Effector memory CD4-positive, alpha-beta T cell (primary cell): ENCODE measurements at places on chromosomes 4 and X.

- DNase-seq: no peak
Measured at GRCh38 chrX:83593634-83594294, 85.7 kb downstream of the POU3F4 start.

GRCh38 chr4:82517043-82517442 lies 44.7 kb downstream of the TMEM150C start:
- DNase-seq: no peak

DNA sequence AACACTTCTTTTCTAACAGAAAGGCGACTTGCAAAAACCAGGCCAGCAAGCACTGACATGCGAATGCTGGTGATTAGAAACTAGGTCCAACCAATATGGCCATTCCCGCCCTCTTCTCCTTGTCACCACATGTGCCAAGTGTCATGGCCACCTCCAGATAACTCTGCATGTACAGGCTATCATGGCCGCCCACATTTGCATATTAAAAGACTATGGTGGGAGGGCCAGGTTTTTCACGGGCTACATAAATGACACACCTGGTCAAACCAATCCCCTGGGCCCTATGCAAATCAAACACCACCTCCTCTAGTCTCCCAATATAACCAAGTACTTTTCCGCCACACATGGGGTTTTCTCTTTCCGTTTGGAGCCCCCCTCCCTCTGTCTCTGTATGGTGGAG lies 40.1 kb downstream of the NUDT11 start:
- DNase-seq: no peak

GRCh38 chrX:113868711-113869110 lies 715.2 kb upstream of the HTR2C start:
- no peak for DNase-seq

DNA sequence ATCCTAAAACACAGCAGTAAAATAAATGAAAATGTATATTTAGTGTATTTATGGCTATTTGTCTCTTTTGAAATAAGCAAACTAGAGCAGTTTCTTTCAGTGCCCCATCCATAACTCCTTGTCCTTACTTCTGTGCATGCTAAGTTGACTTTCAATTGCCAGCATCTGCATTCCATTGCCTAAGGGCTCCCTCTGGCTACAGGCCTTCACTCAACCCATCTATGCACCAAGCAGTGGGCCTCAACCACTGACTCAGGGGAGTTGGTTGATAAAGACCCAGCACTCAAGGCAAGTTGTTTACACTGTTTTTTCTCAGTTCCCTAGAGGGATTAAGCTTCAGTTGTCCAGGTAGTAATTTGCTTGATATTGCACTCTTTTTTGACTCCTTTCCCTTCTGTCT lies 265.7 kb downstream of the IQCM start:
- DNase-seq: no peak

GRCh38 chr4:108588878-108589277 lies 31.5 kb upstream of the RPL34 start:
- DNase-seq: no peak

GRCh38 chr4:57151481-57151880 lies 41.3 kb upstream of the IGFBP7 start:
- no peak for DNase-seq

GRCh38 chr4:8289151-8289750 lies 19.7 kb downstream of the HTRA3 start:
- no peak for DNase-seq

DNA sequence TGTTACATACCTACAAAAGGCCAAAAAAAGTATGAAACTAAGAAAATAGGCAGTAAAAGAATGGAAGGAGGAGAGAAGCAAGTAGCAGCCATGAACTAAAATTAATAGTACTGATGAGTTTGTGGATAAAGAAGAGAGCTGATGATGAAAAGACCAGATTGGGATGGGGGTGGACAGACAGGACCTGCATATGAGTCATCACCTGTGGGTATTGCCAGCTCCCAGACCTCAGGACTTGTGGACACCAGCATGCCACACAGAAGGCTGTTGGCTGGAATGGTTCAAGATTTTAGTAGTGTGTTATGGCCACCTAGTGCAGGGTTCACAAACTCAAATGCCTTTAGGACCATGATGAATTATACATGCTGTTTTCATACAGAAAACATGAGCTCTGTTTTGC lies 58.9 kb downstream of the ARX start:
- no peak for DNase-seq

GRCh38 chrX:70434914-70435586 lies 9.6 kb upstream of the DLG3 start:
- DNase-seq: no peak

DNA sequence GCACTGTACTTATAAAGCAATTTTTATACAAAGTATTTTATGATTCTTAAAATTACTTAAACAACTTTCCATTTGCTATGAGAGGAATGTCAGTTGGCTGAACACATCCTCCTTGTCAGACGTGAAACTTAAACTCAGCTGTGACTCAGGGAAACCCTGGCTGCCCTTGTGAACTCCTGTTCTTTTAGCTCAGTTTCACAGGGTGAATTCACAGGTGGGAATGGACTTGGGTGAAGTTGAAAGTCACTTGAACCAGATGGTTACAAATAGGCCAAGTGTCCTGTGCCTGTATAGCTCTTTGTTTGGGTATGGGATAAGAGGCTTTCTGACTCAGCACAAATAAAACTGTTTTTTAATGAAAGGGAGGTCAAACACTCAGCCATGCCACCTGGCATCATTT lies 67.4 kb upstream of the FAM47B start:
- no peak for DNase-seq

GRCh38 chrX:129980540-129981199 lies 1.8 kb upstream of the BCORL1 start:
- DNase-seq: peak; percentile 29

DNA sequence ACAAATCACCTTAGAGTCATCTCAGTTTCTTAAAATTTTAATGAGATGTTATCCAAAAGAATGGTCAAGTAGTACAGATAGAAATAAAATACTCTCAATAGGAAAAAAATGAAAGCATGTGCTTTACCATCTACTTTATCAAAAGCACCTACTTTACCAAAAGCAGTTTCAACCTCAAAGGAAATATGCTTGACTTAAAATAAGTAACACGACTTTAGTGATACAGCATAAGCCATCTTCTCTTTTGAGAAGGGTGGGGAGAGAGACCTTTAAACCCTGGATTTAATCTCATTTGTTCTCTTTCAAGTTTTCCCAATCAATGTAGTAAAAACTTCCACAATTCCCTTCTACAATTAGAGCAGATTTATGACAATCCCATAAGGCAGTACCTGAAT lies 26.5 kb downstream of the OTUD4 start:
- no peak for DNase-seq

DNA sequence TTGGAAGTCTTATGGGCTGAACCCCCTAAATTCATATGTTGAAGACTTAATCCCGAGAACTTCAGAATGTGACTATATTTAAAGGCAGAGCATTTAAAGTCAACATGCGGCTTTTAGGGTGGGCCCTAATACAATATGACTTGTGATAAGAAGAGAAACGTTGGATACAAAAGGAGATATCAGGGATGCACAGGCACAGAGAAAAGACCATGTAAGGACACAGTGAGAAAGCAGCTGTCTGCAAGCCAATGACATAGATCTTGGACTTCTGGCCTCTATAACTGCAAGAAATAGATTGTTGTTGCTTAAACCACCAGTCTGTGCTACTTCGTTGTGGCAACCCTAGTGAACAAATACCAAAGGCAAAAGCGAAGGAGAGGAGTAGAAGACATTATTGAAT lies 42.2 kb downstream of the GABRG1 start:
- no peak for DNase-seq

GRCh38 chr4:87120010-87120409 lies 100.4 kb downstream of the KLHL8 start:
- no peak for DNase-seq

DNA sequence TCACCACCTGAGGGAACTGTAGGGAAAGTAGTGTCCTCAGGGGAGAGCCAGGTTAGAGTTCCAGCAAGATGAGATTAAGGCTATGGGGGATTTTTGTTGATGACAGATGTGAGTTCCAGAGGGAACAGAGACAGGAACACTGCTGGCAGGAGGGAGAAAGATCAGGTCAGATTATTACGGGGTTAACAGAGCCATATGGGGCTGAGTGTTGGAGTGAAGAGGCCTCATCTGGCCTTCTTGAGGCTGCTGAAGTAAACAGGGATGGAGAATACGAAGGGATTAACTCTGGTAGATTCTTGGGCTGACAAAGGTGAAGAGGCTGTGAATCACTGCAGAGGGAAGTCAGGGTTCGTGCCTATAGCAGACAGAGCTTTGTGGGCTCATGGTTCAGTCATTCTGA lies 47.9 kb upstream of the POU4F2 start:
- DNase-seq: no peak

GRCh38 chr4:127486248-127486647 lies 146.5 kb upstream of the INTU start:
- DNase-seq: no peak

- no peak for DNase-seq
Measured at GRCh38 chrX:64184396-64184795, 21.1 kb downstream of the AMER1 start.

- no peak for DNase-seq
Measured at GRCh38 chr4:87901422-87901992, 68.7 kb downstream of the MEPE start.

GRCh38 chr4:40179360-40179759 lies 17.5 kb upstream of the RHOH start:
- DNase-seq: no peak

DNA sequence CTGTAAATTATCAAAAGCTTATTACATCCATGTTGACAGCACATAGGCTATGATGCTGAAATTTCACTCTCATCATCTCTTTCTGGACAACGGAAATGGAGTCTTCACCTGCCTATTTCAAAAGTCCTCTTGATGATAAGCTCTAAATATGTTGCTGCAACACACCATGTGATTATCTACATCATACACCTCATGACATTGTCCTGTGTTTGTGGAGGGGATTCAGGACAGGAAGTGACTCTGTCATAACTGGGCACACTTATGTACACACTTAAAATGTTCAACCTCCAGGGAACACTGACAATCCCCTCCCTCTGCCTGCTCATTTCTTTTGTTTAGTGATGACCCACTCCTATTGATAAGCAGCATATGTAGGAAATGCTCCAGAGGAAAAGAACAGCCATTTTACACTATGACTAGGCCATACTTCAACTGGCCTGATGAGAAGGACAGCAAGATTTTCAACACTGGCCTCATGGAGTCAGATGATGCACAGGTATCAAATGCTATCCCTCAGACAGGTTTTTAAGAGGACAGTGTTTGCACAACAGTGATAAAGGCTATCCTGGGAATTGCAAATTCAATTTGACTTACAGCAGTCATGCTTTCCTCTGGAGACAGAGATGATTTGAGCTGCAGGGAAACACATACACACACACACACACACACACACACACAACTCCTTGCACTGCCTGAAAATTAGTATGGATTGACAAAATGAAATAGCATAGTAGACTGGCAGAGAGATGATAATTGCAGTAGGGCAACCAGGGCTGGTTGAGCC lies 163.3 kb upstream of the RASGEF1B start:
- no peak for DNase-seq

- DNase-seq: peak; percentile 47
Measured at GRCh38 chr4:108118505-108118904, 50.2 kb downstream of the LEF1 start.

DNA sequence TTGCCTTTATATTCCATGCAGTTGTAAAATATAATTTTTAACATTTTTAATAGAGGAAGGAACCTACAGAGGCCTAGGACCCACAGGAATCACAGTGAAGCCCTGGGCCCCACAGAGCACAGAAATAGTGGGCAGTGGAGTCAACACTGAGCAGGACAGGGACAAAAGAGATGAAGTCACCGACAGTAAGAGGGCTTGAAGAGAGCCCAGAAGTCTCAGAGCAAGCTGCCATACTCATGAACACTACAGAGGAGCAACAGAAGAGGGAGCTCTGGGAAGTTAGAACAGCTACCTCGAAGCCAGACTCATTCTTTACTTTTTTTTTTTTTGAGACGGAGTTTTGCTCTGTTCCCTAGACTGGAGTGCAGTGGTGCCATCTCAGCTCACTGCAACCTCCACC lies 149.3 kb upstream of the TENM3 start:
- no peak for DNase-seq

DNA sequence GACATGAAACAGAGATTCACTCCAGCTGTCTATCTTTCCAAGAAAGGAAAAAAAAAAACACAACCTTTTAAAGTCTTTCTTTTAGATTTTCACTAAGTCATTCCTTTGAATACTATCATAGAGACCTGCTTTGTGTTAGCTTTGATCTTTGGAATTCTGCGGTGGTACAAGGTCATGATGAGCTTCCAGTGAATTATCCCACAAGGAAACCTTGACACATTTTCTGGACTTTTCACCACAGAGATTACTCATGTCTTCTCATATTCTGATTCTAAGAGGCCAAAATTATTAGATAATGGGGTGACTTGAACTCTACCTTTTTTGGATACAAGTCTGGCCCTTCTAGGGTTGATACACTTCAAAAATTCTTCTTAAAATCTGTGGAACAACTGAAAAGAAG lies 201.6 kb downstream of the PACRGL start:
- DNase-seq: no peak

DNA sequence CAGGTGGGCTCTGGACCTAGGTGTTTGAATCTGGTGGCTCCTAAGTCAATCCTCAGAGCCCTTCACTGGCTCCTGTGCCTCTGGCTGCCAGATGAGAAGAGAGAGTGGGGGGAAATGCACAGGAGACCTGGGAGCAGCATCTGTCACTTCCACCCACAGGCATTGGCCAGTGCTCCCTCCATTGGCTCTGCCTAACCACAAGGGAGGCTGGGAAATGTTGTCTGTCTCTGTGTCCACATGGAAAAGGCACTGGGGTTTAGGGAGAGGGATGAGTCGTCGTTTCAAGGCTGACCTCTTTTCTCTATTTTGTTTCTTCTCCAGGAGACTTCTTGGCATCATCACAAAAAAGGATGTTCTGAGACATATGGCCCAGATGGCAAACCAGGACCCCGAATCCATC lies 76.4 kb downstream of the CLCN4 start:
- no peak for DNase-seq

- DNase-seq: no peak
Measured at GRCh38 chr4:156901871-156902270, 69.7 kb downstream of the PDGFC start.

DNA sequence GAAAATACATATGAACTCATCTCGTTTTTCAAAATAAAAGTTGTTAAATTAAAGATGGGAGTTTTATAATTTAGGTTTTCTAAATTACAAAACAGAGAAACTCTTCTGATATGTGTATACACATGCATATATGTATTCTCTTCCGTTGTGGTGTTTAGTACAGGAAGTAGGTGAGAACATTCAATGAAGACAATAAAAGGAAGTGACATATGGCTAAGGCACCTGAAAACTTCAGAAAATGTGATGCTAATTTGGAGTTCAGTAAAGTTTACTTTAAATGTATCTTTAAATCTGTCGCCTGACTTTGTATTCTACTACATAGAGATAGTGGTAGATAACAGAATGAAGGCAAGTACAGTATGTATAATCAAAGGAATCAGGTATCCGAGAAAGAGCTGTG lies 33.5 kb upstream of the ITM2A start:
- no peak for DNase-seq

- DNase-seq: no peak
Measured at GRCh38 chr4:145183581-145183980, 3.2 kb upstream of the OTUD4 start.

DNA sequence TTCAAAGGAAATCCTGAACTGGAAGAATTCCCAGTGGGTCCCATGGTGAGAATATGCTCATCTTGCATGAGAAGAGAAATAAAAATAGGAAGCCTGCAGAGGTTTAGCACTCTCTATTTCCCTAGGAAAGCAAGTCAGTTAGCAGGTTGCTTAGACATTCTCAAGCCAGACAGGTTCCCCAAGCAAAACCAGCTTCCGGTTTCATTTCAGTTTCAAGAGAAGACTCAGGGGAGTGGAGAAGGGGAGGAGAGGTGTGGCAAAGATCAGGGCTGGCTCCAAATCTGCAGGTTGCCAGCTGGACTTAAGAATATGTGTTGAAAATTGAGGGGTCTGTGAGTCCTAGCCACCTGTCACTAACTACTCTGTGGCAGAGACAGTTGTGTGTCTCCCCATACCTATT lies 107.5 kb downstream of the CLNK start:
- no peak for DNase-seq
